ENCODE measurements at places on chromosomes 11 and 22.
A peak's percentile ranks its signal among the peaks of the same experiment; 100 is the strongest.

- DNase-seq = no peak
Measured at GRCh38 chr11:64753380-64754123, 6.2 kb downstream of the PYGM start.

DNA sequence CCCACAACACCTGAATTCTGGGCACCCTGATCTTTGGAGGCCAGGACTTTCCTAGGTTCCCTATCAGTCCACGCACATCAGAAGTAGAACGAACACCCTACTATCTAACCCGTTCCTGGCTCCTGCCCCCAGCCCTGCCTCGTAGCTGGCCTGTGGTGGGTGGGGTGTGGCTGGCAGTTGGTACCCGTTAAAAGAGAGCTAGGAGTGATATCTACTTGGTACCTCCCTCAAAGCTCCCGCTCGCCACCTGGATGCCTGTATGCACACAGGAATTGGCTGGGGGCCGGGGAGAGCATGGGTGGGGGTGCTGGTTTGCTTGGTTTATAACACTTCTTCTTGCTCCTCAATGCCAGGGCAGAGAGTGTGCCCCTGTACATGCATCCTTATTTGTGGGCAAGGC, 14.0 kb upstream of the NECTIN1 start:
- no peak for DNase-seq

DNA sequence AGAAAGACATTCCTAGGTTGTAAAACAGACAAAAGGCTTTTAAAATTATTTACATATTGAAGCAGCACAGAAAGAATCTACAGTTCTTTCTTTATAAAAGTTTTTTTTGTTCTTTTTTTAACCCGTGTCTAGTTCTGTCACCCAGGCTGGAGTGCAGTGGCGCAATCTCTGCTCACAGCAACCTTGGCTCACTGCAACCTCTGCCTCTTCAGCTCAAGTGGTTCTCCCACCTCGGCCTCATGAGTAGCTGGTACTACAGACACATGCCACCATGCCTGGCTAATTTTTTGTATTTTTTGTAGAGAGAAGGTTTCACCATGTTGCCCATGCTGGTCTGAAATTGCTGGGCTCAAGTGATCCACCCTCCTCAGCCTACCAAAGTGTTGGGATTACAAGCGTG, 3.8 kb upstream of the INCENP start:
- DNase-seq = no peak

DNA sequence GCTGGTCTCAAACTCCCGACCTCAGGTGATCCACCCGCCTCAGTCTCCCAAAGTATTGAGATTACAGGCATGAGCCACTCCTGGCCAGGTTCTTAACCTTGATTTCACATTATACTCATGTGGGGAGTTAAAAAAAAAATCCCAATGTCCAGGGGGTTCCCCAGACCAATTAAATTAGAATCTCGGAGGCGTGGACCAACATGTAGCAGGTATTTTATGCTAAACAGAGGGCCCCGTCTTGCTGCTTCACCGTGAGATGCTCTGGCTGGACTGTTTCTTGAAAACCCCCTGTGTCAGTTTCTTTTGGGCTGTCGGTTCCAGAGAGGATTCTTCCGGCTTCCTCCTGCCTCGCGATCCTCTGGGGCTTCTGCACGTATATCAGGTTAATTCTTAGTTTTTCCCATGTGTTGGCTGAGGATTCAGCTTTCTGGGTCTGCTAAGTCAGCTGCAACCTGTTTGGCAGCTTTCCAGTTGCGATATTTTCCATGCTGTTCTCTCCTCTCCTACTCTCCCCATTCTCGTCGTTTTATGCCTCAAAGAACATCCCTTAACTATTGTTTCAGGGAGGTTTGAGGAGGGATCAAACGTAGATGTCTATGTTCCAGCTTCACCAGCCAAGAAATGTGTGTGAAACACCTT, 50.6 kb upstream of the ACCSL start:
- DNase-seq = no peak

DNA sequence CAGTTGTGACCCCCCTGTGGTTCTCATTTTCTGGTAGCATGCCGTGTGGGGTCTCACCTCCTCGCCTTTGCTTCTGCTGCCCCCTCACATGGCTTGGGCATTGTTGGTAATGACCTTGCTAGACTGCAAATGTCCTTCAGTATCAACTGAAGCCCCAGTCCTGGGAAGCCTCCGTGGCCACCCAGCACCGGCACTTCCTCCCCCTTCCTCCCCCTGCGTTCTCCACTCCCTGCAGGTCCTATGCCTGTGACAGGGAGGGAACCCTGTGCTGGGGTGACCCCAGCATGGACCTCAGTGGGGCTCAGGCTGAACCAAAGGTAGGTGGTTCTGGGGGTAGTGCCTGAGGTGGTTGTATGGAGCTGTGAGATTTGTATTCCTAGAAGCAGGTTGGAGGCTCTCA, 5.9 kb downstream of the ST3GAL4 start:
- DNase-seq = no peak

- DNase-seq = no peak
Measured at GRCh38 chr11:69353696-69354544, 60.0 kb downstream of the MYEOV start.

- no peak for DNase-seq
Measured at GRCh38 chr11:10387206-10388083, 67.6 kb upstream of the AMPD3 start.

DNA sequence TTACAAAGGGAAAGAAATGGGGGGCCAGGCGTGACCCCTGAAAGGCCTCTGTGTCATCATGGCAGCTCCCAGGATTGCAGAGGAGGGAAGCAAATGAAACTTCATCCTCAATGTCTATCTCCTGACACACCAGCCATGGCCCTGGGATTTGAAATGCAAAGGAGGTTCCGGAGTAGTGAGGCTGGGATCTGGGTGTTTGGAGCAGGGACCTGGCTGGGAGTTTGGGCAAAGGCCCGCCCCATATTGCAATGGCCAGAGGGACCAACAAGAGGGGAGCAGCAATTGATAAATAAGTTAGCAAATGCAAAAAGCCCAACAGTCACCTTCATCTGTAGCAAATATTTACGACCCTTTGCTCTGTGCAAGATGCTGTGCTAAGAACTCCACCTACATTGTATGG, 77.7 kb upstream of the CCND1 start:
- no peak for DNase-seq

DNA sequence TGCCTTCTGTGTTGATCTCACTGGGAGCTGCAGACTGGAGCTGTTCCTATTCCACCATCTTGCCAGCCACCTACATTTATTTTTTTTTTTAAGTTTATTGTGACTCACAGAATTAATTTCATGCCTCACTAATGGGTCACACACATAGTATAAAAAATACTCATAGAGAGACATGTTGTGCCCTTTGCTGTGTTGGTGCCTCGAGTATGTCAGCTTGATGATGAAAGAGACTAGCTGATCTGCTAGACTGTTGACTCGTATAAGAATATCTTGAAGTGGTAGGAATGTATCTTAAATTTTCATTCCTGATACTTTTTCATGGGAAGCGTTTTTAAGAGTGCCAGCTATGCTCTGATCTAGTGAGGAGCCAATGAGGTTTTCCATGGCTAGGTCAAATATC, 28.6 kb upstream of the AMPD3 start:
- DNase-seq = no peak

DNA sequence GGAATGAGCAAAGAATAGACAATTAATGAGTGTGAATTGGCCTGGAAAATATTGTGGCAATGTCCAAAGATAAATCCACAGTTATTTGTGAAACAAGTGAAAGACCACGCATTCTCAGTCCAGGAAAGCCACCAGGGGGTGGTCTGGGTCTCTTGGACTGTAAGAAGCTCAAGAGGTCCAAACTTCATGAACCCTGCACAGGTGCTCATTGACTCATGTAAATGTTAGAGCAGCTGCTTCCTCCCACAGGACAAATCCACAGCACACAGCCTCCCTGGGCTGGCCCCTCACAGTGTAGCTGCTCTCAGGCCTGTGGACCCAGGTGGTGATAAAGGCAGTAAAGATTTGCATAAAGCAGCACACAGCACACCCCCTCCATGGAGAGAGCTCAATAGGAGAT, 114.0 kb downstream of the ZNF280B start:
- no peak for DNase-seq

DNA sequence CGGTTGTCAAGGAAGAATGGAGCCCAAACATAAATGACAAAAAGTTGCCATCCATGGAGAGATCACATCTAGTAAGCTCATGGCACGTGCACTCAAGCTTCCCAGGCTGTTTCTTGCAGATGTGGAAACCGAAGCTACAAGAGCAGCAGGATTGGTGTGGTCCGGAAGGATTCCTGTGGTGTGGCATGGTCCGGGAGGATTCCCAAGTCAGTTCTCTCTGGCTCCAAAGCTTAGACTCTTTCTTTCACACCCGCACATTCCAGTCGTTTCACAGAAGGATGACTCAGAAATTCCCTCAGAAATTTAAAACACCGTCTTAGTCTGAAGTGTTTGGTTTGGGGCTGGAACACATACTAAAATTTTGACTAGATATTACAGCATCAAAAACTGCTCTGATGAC, 78.0 kb upstream of the DRD2 start:
- no peak for DNase-seq

DNA sequence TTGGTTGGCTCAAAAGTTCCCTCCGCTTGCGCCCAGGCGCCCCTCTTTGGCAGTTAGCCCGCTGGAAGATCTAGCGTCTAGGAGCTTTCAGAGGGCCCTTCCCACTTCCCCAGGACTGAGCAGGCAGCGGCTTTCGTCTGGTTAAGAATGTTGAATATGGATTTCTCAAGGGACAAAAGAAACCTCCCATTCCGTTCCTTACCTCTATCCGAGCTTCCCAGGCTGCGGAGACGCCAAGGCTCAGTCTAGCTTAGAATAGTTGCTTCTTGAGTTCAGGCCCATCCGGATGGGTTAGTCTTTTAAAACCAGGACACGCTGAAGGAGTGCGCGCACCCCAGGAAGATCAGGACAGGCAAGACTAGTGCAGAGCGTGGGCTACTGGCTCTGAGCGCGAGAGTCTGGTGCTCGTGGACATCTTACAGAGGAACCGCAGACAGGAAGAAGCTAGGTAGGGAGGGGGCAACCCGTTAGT, 1.6 kb downstream of the NELL1 start:
- DNase-seq = no peak

DNA sequence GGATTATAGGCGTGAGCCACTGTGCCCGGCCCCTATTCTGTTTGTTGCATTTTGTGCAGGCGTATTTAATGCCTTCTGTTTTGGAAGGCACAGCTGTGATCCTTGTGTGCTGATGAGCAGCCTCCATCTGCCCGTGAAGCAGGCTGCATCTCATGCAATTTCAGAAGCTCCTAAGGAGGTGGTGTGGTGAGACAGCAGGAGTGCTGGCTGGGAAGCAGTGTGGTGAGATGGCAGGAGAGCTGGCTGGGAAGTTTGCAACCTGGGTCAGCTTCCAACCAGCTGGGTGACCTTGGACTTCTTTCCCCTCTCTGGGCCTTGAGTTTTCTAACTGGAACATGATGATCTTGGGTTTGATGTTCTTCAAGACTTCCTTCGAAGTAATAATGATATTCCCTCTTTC, 525.1 kb downstream of the TBC1D22A start:
- no peak for DNase-seq

DNA sequence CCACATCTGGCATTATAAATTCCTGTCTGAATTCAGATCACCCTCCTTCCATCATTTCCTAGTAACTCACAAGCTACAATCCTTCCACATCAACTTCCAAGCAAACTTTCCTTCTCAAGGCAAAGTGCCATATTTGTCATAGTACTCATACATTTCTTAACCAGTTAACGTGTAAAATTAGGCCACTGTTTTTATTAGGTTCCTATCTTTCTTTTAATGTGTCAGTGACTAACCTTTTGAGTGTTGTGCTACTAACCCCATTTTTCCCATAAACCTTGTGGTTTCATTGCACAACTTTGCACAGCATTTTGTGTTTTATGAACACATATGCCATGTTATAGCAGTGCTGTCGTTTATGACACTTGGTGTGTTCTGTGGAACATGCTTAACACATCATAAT, 90.1 kb downstream of the KIF18A start:
- DNase-seq = no peak

DNA sequence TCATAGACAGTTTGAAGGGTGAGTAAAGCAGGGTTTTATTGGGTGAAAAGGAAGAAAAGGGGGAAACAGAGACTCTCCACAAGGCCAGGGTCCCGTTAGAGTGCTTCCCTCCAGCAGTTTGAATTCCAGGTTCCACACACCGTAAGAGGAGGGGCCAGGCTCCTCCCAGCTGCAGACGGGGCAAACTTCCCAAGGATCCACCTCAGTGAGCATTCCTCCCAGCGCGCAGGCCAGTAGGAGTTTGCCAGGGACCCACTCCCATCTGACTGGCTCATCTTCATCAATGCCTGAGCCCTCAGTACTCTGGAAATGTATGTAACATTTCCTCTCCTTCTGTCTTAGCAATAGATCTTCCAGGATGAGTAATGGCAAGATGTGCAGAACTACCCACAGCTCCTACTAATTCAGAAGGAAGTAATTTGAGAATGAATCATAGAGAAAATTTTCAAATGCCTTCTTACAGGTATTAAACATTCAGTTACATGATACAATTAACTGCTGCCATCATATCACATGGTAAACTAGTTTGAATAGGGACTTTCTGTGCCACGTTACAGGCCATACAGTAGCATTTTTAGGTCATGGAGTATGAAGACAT, 34.0 kb upstream of the TRPC6 start:
- no peak for DNase-seq

GRCh38 chr11:19656140-19656541, 56.5 kb upstream of the NAV2 start:
- no peak for DNase-seq

- DNase-seq = peak; percentile 18
Measured at GRCh38 chr11:2886191-2886894, 768 bp upstream of the CDKN1C start.

Data from T-cell (primary cell).